ENCODE measurements at places on chromosomes 2 and 18. TPM values are rescaled to one million over a fixed set of nuclear protein-coding genes. Genes with fewer than 3 reads are reported as not detected.

The HNRNPA3 gene
- 49.9 TPM for total RNA-seq

The APLF gene
- 6.5 TPM for total RNA-seq

The LCT gene
- total RNA-seq: not detected

The HOXD3 gene
- total RNA-seq: 0.54 TPM

The HOXD10 gene
- total RNA-seq: not detected

The G6PC2 gene
- not detected for total RNA-seq

The AOX1 gene
- total RNA-seq: 3.9 TPM

The TOGARAM2 gene
- under 0.01 TPM for total RNA-seq

The TMEM247 gene
- total RNA-seq: not detected

The CTNNA2 gene
- not detected for total RNA-seq

The TNFAIP6 gene
- total RNA-seq: 1.8 TPM

The ROCK1 gene
- 37.3 TPM for total RNA-seq

The SCN1A gene
- total RNA-seq: not detected

The DSG4 gene
- total RNA-seq: not detected

The FOXD4L1 gene
- total RNA-seq: not detected

The EPB41L5 gene
- 29.3 TPM for total RNA-seq

The ASB18 gene
- not detected for total RNA-seq
